M059J (cell line): ENCODE measurements at places on chromosomes 7 and 10. TPM values are rescaled to one million over a fixed set of nuclear protein-coding genes. Genes with fewer than 3 reads are reported as not detected.

ITIH5 gene
- total RNA-seq, result 0.64 and 2.1 TPM in 2 replicates

SYCE1 gene
- total RNA-seq, result not detected in 2 replicates

GCK gene
- not detected in 2 replicates for total RNA-seq

SYPL1 gene
- 69.0 and 98.5 TPM in 2 replicates for total RNA-seq

CYP3A5 gene
- 0.05 and 0.15 TPM in 2 replicates for total RNA-seq

IKZF1 gene
- not detected in 2 replicates for total RNA-seq

HMX3 gene
- not detected in 2 replicates for total RNA-seq

PGAM2 gene
- 1.2 TPM in 2 replicates for total RNA-seq

SLC39A12 gene
- not detected in 2 replicates for total RNA-seq

CACNA2D1 gene
- total RNA-seq, result 3.1 and 8.3 TPM in 2 replicates

GFRA1 gene
- total RNA-seq, result 32.2 and 49.4 TPM in 2 replicates

NXPH1 gene
- not detected in 2 replicates for total RNA-seq

ASB10 gene
- not detected in 2 replicates for total RNA-seq

ERVW-1 gene
- 0.02 TPM in 1 of 2 replicates, not detected in the other for total RNA-seq
